ENCODE measurements at places on chromosomes 7 and 10.

- DNase-seq, result no peak
Observed at GRCh38 chr7:70582927-70583895, 548.7 kb upstream of the GALNT17 start.

DNA sequence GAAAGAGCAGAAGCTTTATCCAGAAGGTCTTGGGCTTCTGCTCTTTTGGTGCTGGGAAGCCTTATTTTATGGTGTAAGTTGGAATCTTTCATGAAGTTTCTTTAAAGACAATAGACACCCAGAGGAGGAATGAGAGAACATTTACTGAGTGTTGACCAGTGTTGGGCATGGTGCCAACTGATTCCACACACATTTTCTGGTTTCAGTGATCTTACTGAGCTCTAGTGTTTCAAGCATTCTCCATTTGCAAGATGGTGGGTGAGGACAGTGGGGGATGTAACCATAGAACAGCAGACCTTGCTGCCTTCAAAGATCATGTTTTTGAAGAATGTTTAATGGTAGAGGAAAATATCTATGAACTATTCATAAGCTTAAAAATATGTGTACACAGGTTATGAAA lies 114.6 kb downstream of the LRMDA start:
- no peak for DNase-seq

- DNase-seq, result no peak
Observed at GRCh38 chr7:76037310-76037709, 10.5 kb downstream of the STYXL1 start.

DNA sequence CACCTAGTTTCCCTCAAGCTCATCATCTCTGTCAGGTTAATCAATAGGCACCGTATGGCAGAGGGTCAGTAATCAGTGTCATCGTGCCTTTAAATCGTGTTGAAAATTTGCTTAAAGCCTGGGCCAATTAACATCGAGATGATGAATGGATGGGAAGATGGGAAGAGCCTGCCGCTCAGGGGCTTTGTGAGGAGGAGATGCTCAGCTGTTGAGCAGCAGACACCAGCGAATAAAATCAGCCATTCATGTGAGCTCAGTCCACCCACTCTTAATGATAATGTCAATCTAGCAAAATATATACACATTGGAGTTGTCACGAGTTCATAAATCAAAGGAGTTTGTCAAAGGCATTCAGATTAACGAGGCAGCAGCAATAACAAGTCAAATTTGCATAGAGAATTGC lies 97.7 kb downstream of the BTRC start:
- DNase-seq, result no peak

- no peak for DNase-seq
Observed at GRCh38 chr7:99193527-99194220, 14.2 kb downstream of the KPNA7 start.

DNA sequence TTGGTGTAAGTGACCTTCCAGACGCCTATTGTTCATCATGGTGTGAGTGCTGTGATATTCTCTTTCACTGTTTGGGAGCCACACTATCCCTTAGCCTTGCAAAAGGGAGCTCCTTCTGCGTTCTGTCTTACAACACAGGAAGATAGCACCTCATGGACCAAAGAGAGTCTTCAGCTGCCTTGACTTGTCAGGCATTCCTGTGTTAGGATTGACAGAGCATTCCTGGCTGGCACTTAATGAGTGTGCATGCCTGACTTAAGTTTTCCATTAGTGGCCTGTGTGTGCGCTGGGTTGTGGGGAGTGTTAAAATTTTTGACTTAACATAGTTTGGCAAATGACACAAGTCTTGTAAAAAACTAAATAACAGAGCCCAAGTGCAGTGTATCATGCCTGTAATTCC lies 21.9 kb upstream of the MSRB2 start:
- DNase-seq, result no peak

DNA sequence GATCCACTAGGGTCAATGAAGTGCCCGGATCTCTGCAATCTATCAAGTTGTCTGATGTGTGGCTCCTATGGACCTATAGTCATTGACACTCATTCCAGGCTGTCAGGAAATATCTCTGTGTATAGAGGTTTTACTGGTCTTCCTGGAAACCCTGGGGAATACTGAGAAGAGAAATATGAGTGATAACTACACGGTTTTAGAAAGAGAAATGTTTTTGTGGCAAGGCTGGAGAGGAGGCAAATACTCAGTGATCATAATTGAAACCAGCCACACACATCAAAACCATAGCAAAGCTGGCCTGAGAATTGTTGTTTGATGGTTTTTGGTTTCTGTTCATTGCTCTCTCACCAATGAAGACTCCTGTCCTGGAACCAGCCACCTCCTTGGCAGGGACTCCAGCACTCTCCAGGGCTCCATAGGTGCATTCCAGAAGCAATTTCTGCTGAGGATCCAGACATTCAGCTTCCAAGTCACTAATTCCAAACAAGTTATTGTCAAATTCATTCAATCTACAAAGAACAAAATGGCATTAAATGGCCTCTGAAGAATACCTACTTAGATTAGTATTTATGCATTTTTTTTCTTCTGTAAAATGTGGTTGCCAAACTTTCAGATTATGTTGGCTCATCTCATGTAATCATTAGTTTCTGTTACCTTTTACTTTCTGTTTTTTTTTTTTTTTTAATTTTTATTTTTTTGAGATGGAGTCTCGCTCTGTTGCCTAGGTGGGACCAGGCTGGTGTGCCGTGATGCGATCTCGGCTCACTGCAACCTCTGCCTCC lies 108.6 kb upstream of the ABI1 start:
- DNase-seq, result no peak

DNA sequence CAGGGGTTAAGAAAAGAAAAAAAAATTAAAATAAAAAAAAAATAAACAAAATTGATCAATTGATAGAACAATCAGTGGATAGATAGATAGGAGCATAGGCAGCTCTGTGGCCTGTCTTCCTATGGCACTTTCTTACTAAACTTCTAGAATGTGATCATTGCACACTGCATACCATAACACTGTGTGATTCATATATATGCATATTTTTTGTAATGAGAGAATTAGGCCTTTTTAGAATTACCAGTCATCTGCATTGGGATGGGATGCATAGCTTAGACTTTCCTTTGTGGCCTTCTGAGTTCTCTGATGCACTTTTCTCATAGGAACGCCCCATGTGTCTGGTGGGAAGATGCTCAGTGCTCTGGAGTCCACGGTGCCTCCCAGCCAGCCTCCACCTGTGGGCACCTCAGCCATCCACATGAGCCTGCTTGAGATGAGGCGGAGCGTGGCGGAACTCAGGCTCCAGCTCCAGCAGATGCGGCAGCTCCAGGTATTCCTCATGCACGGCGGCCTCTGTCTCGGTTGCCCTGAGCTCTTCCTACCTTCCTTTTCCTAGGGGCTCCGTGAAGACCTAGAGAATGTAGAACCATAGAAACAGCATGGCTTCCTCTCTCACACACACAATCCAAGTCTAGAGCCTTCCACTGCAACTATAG lies 222.5 kb downstream of the ARHGAP21 start:
- no peak for DNase-seq

- no peak for DNase-seq
Observed at GRCh38 chr10:124033887-124034218, 59.5 kb downstream of the CHST15 start.

DNA sequence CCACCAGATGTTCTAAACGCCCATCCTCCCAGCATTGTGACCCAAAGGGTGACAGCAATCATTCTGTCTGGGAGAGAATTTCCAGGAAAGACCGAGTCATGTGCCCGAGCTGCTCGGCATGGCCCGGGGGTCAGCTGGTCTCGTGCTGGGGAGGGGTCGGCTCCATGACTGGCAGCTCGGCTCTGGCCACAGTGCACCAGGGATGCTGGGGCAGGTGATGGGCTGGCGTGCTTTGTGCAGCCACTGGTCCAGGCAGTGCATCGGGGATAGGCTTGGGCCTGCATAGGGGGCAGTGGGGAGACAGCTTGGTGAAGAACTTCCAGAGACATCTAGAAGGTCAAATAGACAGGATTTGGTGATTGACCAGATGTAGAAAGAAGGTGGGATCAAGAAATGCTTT lies 39.2 kb upstream of the PSMG3 start:
- no peak for DNase-seq
